ENCODE measurements at places on chromosomes 11 and 22.

GRCh38 chr11:45424411-45425180 lies 138.5 kb upstream of the SYT13 start:
- no peak for DNase-seq

DNA sequence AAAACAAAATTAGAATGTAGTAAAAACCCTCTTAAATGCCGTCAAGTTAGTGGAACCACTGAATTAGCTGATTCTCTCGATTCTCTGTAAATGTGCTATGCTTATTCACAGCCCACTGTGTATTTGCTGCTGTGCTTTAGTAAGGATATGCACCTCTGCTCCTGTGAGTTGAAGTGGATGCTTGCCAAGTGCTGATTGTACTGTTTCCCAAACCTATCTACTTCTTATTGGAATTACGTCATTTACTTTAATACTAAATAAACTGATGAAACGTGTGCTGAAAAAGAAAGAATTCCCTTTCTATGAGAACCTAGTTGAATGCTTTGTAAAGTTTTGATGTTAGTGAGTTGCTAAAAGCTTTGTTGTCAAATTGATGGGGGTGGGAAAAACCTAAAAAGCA lies 158.4 kb downstream of the LRRC4C start:
- no peak for DNase-seq

DNA sequence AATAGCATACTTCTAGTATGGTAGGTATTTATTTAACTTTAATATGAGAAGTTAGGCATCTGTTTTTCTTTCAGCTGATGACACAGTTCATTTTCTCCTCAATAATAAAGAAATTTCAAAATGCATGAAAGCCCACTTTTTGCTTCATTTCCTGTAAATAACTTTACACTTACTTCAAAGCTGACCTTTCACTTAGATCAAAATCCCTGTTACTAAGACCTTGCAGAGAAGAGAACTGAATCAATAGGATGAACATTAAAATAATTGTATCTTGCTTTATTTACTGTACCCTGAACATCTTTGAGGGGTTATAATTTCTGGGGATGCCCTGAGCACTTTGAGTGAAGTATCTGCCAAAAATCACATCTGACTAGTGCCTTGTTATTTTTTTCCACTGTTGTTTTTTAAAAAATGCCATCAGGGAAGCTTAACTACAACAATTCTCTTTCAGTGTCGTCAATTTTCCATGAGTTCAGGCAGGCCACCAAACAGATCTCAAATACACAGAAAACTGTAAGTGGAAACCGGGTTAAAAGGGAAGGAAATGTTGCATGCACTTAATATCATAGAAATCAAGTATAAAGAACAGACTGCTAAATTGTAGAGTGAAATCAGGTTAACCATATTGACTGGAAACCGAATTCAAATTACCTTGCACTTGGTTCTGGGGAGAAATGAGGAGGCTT lies 206.2 kb downstream of the MAML2 start:
- DNase-seq: no peak

DNA sequence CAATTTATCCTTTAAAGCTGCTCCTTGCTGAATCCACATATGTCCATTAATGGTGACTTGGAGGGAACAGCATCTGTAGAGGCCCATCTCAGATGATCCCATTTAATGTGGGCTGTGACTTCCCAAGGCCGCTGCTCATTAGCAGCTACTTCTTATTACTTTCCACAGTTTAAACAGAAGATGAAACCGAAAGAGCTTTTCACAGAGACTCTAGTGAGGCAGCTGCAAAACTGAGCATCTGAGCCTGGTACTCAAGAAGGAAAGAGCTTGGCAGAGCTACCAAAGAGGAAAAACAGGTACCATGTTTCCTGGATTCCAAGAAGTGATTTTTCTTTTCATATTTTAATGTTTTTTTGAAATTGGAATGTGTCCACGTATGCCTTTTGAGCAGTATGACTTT lies 110.5 kb upstream of the NARS2 start:
- no peak for DNase-seq

DNA sequence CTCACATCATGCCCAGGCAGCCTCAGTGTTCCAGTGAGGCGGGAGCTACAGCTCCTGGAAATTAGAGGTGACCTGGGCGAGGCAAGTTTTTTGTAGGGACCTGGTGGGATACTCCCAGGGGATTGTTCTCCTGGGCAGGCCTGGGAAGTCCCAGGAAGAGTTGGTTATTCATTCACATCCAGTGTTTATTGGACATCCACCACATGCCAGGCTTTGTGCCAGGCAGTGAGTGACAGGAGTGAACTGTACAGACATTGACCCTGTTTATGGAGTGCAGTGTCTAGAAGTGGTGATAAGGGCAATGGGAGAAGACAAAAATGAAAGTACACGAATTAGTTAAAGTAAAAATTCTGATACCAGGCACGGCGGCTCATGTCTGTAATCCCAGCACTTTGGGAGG lies 29.4 kb downstream of the YWHAH start:
- DNase-seq: no peak

DNA sequence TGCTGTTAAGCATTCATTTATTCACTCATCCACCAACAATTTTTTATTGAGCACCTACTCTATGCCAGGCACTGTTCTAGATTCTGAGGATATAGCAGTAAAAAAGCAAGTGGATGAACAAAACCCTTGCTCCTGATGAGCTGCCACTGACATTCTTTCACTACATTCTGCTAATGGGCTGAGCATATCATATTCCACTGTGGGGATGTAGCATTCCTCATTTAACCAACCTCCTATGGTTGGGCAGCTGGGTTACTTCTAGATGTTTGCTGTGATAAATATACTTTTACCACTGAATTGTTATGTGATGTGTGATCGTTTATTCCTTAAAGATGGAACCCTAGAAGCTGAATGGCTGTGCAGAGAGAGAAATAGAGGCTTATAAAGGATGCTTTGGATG lies 176.9 kb downstream of the MN1 start:
- DNase-seq: no peak

GRCh38 chr11:93895106-93895862 lies 44.9 kb upstream of the VSTM5 start:
- no peak for DNase-seq

- DNase-seq: no peak
Observed at GRCh38 chr11:86916330-86916729, 38.9 kb downstream of the FZD4 start.

- DNase-seq: no peak
Observed at GRCh38 chr22:43327157-43327438, 16.1 kb downstream of the SCUBE1 start.

- no peak for DNase-seq
Observed at GRCh38 chr11:35588627-35589026, 29.6 kb upstream of the FJX1 start.

DNA sequence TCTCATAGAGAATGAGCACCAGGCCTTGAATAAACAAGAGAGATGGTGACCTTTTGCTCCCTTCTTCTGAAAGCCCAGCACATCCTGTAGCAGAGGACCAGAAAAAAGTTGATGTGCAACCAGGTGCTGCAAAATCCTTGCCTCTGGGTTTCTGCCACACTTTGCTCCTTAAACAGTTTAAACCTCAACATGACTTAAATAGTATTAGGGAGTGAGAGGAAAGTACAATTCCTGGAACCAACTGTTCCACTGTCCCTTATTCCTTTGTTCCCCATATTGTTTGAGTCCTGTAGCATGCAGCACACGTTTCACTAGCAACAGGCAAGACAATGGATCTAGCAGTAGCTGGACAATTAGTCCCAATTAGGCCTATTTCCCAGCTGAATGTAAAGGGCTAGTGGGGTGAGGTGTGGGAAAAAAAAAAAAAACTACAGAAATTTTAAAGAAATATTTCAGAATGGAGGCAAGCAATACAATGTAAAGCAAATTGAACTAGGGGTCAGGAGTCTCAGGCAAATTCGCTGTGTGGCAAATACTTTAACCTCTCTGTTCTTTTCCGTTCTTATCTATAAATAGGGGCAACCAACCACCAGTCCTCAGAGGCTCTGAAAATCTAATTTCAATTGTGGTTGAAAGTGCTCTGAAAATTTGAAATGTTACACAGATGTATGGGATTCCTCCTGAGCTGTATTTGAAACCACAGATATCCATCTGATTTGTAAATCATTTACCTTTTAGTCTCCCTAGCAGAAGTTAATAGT lies 6.6 kb downstream of the MPPED2 start:
- no peak for DNase-seq

- DNase-seq: no peak
Observed at GRCh38 chr22:24121938-24122337, 59.3 kb upstream of the SUSD2 start.

- no peak for DNase-seq
Observed at GRCh38 chr11:86497836-86498235, 123.1 kb downstream of the CCDC81 start.

- DNase-seq: no peak
Observed at GRCh38 chr11:96306933-96307775, 35.8 kb downstream of the MAML2 start.

DNA sequence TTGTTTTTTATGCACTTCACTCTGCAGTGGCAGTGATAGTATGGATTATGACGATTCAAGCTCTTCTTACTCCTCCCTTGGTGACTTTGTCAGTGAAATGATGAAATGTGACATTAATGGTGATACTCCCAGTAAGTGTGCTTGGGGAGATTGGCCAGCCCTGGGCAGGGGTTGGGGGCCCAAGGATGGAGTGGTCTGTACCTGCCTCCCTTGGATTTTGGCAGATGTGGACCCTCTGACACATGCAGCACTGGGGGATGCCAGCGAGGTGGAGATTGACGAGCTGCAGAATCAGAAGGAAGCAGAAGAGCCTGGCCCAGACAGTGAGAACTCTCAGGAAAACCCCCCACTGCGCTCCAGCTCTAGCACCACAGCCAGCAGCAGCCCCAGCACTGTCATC lies 14.2 kb downstream of the MADD start:
- no peak for DNase-seq

DNA sequence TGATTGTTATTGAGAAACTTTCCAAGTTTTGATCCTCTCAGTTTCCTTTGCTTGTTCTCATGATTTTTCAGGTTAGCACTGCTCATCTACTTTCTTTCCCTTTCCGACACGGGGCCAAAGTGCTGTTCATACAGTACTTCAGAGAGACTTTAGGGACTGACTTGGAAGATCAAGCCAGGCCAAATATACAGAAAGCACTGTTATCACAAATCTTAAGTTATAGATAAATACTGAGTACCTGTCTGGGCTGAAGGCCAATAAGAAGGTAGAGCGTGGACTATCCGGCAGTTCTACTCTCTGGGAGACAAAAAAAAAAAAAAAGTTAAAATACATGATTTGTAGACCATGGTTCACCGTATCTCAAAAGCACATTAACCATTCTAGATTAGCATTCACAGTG lies 46.2 kb downstream of the AMBRA1 start:
- DNase-seq: no peak
